Upper lobe of right lung (tissue), 1 donor: ENCODE measurements at places on chromosomes 1 and 21. TPM values are rescaled to one million over a fixed set of nuclear protein-coding genes. Genes with fewer than 3 reads are reported as not detected.

GRCh38 chr1:236156512-236157208 is 14.3 kb downstream of the GPR137B start:
- H3K4me3 ChIP-seq, result no peak overlapping the region
- no peaks in the 10 kb centered on the region for H3K36me3 ChIP-seq
- no peak overlapping the region for H3K27ac ChIP-seq
- H3K4me1 ChIP-seq, result no peaks in the 10 kb centered on the region
- peak; percentile 64 for DNase-seq
- no peaks in the 10 kb centered on the region for H3K27me3 ChIP-seq

DNA sequence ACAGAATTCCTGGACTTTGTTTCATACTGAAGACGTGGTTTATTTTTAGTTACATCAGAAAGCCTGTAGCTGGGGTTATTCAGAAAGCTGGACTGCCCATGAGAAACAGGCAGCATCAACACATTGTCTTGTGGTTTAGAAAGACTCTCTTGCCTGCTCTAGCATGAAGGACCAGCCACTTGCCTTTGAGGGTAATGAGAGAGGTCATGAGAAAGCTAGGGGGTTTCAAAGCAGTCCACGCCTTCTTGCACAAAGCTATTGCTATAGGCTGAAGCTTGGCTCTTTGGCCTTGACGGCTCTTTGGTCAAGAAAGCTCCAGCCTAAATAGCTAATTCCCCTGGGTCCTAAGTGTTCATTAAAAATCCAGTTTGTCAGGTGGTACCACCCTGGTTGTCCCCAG is 208.1 kb downstream of the PRDM2 start:
- no peak overlapping the region for H3K4me3 ChIP-seq
- H3K27me3 ChIP-seq, result no peaks in the 10 kb centered on the region
- no peaks in the 10 kb centered on the region for H3K4me1 ChIP-seq

- peaks cover 23% of the 10 kb centered on the region for H3K36me3 ChIP-seq
- H3K27ac ChIP-seq, result no peak overlapping the region
- H3K27me3 ChIP-seq, result no peaks in the 10 kb centered on the region
- no peaks in the 10 kb centered on the region for H3K4me1 ChIP-seq
Observed at GRCh38 chr1:207352554-207352953, 31.1 kb downstream of the CD55 start.

The RNF207 gene
- 12.7 TPM for total RNA-seq

The CLCA1 gene
- not detected for total RNA-seq

The OR2T2 gene
- total RNA-seq, result not detected
